MV-4-11 (cell line): ENCODE measurements at places on chromosomes 7 and 10.

DNA sequence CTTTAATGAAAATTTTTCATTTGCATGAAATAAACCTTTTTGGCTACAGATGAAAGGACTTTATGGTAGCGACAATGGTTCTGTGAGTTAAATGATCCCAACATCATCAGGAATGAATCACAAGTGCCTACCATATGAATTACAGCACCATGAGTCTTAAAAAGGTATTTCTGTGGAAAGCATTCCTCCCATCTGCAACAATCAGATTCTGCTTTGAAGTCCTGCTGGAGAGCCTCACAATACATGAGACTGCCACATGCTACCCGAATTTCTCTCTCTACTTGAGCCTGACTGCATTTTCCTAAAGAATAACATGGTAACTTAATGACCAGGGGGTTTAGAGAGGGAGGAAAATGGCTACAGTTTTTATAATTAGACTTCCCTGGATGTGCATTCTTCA is 190.3 kb downstream of the TWIST1 start:
- no peak for DNase-seq

- peak; percentile 12 for DNase-seq
Observed at GRCh38 chr10:59945590-59945989, 39.2 kb upstream of the CCDC6 start.

DNA sequence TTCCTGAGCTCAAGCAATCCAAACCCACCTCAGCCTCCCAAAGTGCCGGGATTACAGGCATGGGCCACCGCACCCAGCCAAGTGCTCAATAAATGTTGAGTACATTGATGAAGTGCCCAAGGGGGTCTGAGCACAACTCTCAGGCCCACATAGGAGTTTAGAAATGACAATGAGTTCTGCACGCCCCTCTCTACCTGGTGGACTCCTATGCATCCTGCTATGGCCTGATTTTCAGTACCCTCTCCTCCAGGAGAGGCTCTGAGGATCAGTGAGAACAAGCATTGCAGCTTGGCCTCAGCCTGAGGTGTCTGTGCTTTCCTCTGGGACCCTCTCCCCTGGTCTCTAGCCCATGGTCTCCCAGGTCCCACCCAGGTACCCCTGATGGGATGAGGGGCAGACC is 20.9 kb upstream of the GRIFIN start:
- no peak for DNase-seq

DNA sequence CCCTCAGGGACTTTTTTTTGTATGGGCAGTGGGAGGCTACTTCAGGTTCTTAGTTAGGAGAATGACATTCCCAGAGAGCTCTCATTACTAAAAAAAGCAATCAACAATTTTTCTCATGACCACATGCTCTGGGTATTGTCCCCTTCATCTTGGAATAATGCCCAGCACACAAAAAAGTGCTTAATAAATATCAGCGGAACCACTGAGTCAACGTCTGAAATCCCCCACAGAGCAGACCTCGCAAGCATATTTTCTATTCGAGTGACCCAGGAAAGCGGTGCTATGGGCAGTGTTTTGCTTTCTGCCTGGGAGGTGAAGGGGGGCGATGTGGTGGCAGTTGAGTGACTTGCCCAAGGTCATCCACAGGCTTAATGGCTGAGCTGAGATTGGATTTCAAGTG is 493.4 kb upstream of the ZMIZ1 start:
- no peak for DNase-seq

DNA sequence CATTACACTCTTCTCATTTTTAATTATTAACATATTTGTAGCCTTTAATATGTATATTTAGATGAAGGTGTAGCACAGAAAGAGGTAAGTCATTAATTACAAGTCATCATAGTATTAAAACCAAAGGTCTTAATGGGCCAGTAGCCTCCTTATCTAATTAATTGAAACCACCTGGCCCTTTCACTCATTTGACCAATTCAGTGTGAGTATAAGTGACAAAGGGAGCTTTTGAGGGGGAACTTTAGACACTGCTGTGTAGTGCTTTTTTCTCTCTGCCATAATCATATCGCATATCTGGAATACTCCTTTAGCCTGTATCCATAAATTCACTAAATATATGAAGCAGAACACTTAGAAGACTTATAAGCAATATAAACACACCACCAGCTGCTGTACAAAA is 562.9 kb upstream of the POT1 start:
- DNase-seq = no peak

DNA sequence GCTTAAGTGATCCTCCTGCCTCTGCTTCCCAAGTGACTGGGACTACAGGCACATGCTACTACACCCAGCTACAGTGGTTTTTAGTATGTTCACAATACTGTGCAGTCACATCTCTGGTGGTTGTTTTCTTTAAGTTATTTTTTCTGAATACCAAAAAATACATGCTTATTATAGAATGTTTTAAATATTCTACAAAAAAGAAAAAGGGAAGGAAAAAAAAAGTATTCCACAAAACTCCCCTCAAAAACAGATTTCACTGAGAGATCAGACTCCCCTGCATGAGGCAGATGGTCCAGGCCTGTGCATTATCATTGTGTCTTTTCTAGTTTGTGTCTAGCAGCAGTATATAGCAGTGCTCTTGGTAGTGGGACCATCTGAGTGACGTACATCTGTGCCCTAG is 36.8 kb downstream of the OGDH start:
- DNase-seq = no peak

- no peak for DNase-seq
Observed at GRCh38 chr10:29620112-29620690, 14.6 kb downstream of the SVIL start.

DNA sequence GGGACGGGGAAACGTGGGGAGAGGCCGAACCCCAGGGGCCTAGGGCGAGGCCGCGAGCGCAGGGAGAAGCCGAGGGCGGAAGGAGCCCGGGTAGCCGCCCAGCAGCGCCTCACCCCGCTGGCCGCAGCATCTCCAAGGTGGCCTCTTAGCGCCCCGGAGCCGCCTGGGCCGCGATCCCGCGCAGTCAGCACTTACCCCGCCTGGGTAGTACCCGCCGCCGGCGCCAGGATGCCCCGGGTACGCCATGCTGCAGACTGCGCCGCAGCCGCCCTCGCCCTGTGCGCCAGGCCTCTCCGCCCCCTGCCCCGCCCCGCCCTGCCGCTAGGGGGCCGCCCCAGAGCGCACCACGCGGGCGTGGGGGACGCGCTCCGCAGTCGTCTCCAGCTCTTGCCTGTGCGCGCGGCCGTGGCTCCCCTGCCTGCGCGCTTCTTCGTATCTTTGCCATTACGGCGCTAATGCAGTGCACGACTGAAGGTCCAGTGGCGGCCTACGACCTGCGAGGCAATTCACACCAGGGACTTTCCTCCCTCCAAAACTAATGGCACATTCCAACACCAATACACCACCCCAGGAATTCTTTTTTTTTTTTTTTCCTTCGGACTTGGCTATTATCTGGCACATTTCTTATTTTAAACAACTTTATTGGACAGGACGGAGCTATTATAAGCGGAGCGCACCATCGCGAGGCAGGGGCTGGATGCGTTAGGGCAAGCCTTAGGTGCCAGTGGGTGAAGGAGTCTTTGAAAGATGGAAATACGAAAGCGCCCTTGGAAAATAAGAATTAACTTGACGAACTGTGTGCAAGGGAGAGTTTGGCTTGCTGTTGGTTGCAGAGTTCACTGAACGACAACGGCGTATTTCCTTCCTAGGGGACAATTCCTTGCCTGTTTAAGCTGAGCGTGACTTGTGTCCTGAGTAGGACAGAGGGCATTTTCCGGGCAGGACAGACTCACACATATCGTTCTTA is at the start of gene SRI:
SRI (minus strand) TSS at position 258 of the 967 bp plus-strand sequence; CDS start at position 246, 12 bp downstream.
- DNase-seq = peak; percentile 68

DNA sequence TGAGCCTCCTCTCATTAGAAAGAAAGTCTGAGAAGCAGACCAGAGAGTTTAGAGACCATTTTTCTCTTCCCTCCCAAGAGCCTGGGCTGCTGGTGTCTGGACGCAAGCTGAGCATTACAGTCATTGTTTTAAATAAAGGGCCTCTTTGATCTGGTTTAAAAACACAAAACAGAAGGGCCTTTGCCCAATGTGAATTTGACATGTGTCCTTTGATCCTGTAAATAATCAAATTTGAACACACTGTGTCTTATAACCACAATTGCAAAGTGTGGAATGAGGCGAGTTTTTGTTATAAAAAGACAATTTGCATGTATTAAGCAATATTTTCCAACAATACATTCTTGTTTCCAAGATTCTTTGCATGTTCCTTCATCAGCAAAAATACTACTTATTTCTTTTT is 158.5 kb downstream of the C7orf25 start:
- no peak for DNase-seq

DNA sequence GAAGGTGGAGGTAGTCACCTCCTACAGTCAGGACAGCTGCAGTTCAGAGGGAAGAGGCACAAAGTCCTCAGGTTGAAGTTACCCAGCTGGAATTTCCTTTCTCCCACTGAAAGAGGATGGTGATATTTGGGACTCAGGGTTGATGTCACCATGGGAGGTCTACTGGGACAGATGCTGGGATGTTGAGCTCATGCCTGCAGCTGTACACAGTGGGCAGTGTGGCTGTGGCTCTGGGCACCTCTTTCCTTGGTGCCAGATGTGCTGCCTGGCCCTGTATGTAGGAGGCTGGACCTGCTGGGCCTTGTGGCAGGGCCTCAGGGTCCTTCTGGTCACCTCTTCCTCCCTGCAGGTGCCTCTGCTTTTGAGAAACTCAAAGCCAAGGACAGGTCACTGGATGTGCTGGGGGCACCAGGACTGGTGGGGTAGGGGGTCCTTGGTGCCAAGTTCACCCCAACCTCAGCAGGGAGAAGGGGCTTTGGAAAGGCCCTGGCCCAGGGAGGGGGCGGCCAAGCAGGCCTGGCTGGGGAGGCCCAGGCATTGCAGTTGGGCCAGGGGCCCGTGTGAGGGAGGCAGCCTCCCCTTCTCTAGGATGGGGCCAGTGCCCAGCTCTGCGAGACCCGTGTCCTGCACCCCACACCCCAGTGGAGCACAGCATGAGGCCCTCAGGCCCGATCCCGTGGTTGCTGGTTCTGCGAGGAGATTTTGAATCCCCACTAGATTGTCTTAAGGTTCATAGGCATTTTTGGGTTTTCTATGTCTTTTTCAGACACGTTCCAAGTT is 103.1 kb downstream of the BMS1 start:
- no peak for DNase-seq

DNA sequence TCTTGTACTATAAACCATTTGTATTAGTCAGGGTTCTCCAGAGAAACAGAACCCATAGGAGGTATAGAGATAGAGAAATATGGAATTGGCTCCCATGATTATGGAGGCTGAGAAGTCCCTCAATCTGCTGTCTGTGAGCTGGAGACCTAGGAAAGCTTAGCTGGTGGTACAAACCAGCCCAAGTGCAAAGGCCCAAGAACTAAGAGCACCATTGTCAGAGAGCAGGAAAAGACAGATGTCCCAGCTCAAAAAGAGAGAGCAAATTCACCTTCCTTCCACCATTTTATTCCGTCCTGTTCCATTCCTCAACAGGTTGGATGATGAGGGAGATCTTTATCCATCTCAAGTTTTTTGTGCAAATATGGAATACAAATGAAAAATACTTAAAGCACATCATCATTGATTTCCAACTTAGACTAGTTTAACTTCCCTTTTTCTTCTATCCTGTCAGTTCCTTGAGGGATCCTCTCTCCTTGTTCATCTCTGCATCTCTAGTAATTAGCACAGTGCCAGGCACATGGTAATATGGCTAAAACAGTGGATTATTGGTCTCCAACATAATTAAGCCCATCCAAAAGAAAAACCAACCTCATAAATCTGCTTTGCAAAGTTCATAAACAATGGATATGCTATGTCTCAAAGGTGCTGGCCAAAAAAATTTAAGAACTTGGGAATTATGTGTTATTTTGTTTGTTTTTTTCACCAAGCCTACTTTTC is 83.1 kb upstream of the PIK3CG start:
- no peak for DNase-seq

DNA sequence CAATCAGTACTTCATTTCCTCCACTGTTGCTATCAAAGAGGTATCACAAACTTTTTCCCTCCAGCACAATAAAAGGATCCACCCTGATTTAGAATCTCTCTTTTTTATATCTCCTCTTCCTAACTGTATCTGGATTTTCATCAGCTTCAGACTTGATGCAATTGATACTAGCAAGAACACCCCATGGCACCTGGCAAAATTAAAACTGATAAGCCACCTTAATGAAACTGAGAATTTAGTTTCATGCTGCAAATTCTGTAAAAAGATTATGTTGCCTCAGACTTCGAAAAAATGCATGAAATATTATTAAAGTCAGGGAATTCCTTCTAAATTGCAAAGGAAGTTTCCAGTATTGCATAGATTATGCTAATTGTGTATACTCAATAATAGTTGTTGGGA is 277.0 kb downstream of the HDAC9 start:
- no peak for DNase-seq
